Esophagus mucosa (tissue), 1 donor: ENCODE measurements at places on chromosomes 5 and 9. TPM values are rescaled to one million over a fixed set of nuclear protein-coding genes. Genes with fewer than 3 reads are reported as not detected.
A peak's percentile ranks its signal among the peaks of the same experiment; 100 is the strongest.

DNA sequence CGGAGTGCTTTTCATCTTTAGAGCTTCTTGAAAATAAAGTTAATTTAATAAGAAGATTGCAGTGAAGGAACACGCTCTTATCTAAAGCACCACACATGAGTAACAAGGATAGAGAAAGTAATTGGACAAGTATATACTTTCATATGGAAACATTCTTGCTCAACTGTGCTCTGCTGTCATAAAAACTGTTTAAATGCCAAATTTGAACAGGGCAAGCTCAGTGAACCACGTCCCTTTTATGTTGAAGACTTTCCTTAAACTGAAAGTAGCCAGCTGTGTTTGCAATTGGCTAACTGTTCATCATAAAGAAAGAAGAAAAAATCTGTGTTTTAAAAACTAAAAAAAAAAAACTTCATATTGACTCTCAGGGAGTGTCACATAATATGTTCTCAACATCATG, 1610.7 kb upstream of the C9orf72 start:
- ATAC-seq = no peak

- ATAC-seq = no peak
Observed at GRCh38 chr5:56993241-56993640, 41.3 kb upstream of the MIER3 start.

DNA sequence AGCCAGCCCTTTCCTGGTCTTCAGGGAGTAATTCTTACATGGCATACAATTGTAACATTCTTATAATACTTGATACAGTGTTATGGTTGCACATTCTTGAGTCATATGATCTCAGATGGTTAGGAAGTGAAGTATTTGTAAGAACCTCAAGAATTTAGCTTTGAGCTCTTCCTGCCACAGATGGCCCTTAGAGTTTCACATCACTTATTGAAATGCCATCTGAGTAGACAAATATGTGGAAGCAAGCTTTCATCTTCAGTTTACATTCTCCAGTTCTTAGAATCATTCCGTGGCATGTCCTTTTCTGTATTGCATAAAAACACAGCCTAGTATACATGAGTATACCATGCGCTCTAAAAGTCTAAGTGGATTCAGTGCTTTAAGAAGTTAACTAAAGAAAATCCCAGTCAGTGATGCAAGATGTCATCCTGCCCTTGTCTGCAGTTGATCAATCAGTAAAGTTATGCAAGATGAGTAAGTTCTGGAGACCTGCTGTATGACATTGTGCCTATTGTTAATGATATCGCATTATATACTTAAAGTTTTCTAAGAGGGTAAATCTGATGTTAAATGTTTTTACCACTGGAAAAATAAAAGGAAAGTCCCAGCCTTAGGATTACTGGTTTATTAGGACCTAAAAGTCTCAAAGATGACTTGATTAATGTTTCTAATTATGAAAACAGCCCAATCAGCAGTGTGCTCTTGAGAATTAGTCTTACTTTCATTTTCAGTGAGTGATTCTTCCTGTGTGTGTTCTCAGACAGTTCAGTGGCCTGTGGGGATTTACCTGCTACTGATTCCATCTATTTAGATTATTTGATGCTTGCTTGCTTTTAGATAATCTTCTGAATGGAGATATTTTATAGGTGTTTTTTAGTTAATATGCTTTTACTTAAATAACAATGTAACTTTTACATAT, 29.4 kb downstream of the RHOBTB3 start:
- peak; percentile 53 for ATAC-seq

- ATAC-seq = peak; percentile 86
Observed at GRCh38 chr5:100595152-100595811, 60.1 kb downstream of the FAM174A start.

Gene CCNJL
- 2.6 TPM for total RNA-seq
